Activated CD4-positive, alpha-beta T cell treated with anti-CD3 and anti-CD28 coated beads, Interleukin-2, amount 10 ng/mL, durations not matched to agents 7 days and 5 days (primary cell): ENCODE measurements at places on chromosomes 11 and 22. TPM values are rescaled to one million over a fixed set of nuclear protein-coding genes. Genes with fewer than 3 reads are reported as not detected.

The USH1C gene
- not detected for total RNA-seq

The MOGAT2 gene
- total RNA-seq = not detected

- H3K36me3 ChIP-seq = no peaks in the 10 kb centered on the region
- no peaks in the 10 kb centered on the region for H3K4me1 ChIP-seq
- no peak for DNase-seq
- H3K27me3 ChIP-seq = no peaks in the 10 kb centered on the region
- no peak overlapping the region for H3K27ac ChIP-seq
- no peak overlapping the region for H3K4me3 ChIP-seq
Measured at GRCh38 chr11:1220941-1221721, 1.7 kb upstream of the MUC5B start.

- H3K36me3 ChIP-seq = no peaks in the 10 kb centered on the region
- no peak for DNase-seq
- H3K27ac ChIP-seq = no peak overlapping the region
- peaks cover 3% of the 10 kb centered on the region for H3K27me3 ChIP-seq
- H3K4me3 ChIP-seq = no peak overlapping the region
- no peaks in the 10 kb centered on the region for H3K4me1 ChIP-seq
Measured at GRCh38 chr11:119983240-119983732, 154.6 kb downstream of the TRIM29 start.

The SLC22A6 gene
- not detected for total RNA-seq

DNA sequence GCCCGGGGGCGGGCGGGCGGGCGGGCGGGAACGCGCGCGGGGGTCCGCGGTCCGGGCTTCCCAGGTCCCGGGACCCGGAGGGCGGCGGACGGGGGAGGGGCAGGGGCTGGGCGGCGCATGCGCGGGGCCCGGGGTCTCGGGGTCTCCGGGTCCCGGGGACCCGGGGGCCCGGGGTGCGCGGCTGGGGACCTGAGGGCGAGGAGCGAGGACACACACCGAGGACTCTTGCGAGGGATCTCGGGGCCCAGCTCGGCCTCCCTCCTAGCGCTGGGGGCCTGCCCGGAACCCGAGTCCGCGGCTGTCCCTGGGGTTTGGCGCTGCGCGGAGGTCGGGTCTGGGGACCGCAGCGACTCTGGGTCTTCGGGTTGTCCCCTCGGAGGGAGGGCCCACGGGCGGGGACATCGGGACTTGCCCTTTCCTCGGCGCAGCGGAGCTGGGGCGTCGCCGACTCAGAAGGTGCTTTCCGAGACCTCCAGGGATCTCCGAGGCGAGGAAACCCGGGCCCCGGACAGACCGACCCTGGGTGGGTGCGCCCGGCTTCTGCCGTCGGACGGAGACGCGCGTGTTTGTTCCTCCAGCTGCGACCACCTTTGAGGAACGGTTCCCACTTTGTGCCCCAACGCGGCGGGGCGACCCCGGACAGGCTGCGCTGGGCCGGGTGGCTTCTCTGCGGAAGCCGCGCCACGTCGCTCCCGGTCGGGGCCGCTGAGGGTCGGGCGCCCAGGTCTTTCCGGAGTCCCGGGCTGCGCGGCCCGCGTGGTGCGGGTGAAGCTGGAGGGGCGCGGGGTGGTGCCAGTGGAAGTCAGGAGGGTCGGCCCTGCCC, 540 bp downstream of the PPARA start:
- peak; percentile 46 for DNase-seq
- H3K36me3 ChIP-seq = peaks cover 3% of the 10 kb centered on the region
- peak overlapping the region; percentile 76 for H3K27ac ChIP-seq
- H3K4me1 ChIP-seq = peaks cover 19% of the 10 kb centered on the region

GRCh38 chr22:45672564-45673481, 1.2 kb downstream of the ATXN10 start:
- peaks cover 8% of the 10 kb centered on the region for H3K36me3 ChIP-seq
- H3K4me1 ChIP-seq = peaks cover 36% of the 10 kb centered on the region
- H3K27me3 ChIP-seq = peaks cover 2% of the 10 kb centered on the region

The CLDN5 gene
- 0.40 TPM for total RNA-seq

The SLC25A1 gene
- total RNA-seq = 40.4 TPM

The LRP4 gene
- 0.02 TPM for total RNA-seq

GRCh38 chr11:124865902-124866851, 945 bp downstream of the ROBO3 start:
- H3K27ac ChIP-seq = peak overlapping the region; percentile 14
- H3K36me3 ChIP-seq = no peaks in the 10 kb centered on the region
- H3K4me1 ChIP-seq = peaks cover 18% of the 10 kb centered on the region
- DNase-seq = peak; percentile 46
- H3K27me3 ChIP-seq = peaks cover 93% of the 10 kb centered on the region
- H3K4me3 ChIP-seq = no peak overlapping the region

The PLXNB2 gene
- 10.7 TPM for total RNA-seq

DNA sequence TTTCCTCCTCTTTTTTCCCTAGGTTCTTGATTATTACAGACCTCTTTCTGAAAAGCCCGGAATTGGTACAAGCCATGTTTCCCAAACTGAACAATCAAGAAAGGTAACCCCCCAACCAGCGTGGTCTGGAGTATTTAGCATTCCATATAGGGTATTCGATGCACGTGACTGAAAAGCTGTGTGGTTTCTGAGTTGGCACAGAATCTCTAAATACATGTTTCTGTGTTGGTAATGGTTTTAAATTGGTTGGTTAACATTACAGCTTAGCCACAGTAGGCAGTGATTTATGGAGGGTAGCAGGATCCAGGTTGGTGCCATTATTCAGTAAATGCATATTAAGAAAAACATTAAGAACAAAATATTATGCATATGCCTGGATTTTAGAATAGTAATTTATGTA, 46.8 kb downstream of the ATXN10 start:
- peaks cover 4% of the 10 kb centered on the region for H3K4me1 ChIP-seq
- no peaks in the 10 kb centered on the region for H3K27me3 ChIP-seq
- no peak for DNase-seq
- peaks cover 26% of the 10 kb centered on the region for H3K36me3 ChIP-seq

GRCh38 chr11:22130462-22131053, 62.3 kb upstream of the ANO5 start:
- H3K36me3 ChIP-seq = no peaks in the 10 kb centered on the region
- DNase-seq = no peak
- H3K4me1 ChIP-seq = no peaks in the 10 kb centered on the region
- no peak overlapping the region for H3K4me3 ChIP-seq
- no peak overlapping the region for H3K27ac ChIP-seq
- H3K27me3 ChIP-seq = no peaks in the 10 kb centered on the region

- H3K4me1 ChIP-seq = peaks cover 30% of the 10 kb centered on the region
- H3K27me3 ChIP-seq = peaks cover 16% of the 10 kb centered on the region
- no peak overlapping the region for H3K27ac ChIP-seq
- no peak overlapping the region for H3K4me3 ChIP-seq
Measured at GRCh38 chr11:123104697-123105096, 42.8 kb upstream of the HSPA8 start.

The C11orf52 gene
- total RNA-seq = not detected

The OR5B12 gene
- not detected for total RNA-seq

- H3K4me3 ChIP-seq = no peak overlapping the region
- H3K27me3 ChIP-seq = no peaks in the 10 kb centered on the region
- DNase-seq = no peak
- peaks cover 3% of the 10 kb centered on the region for H3K36me3 ChIP-seq
- peaks cover 55% of the 10 kb centered on the region for H3K4me1 ChIP-seq
- peak overlapping the region; percentile 59 for H3K27ac ChIP-seq
Measured at GRCh38 chr11:69299023-69299461, 5.1 kb downstream of the MYEOV start.

DNA sequence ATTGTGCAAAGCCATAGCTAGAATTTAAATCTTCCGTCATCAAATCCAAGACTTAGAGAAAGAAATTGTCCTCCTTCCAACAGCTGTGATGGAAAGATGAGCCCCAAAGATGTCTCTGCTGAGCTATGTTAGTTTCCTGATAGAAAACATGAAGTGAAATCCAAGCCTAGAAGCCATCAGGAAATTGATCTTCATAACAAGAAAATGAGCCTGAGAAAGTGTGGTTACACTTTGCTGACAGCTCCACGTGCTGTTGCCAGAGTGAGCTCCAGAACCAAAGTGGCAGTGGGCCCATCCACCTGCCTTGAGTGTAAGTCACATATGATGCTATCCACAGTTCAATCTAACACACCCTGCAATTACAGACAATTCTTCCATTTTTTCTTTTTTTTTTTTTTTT, 58.0 kb upstream of the UBASH3B start:
- H3K27me3 ChIP-seq = peaks cover 19% of the 10 kb centered on the region
- no peaks in the 10 kb centered on the region for H3K36me3 ChIP-seq
- no peak for DNase-seq
- no peaks in the 10 kb centered on the region for H3K4me1 ChIP-seq
- H3K4me3 ChIP-seq = no peak overlapping the region
- H3K27ac ChIP-seq = no peak overlapping the region

DNA sequence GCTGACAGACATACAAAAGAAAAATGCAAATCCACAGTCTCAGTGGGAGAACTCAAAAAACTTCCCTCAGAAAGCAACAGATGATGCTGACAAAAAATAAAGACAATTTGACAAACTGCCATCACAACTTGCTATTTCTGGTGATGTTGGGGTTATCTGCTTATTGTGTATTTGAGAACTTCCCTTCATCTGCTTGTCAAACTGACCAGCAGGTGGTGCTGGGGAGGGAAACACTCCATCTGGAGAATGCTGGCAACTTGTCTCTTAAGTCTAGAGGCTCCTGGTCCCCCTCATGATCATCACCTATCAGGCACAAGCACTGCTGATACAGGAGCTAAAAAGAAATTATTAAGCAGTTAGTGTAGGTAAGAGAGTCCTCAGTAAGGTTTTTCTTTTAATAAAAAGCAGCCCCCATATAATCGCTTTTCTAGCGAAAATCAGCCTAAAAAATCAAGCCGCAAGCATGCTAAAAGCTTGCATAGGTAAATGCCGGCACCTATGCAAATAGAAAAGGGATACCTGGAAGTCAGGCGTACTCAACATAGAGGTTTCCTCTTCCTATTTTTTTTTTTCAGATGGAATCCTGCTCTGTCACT, 9.8 kb upstream of the FAM111B start:
- DNase-seq = peak; percentile 78
- H3K4me3 ChIP-seq = no peak overlapping the region
- no peak overlapping the region for H3K27ac ChIP-seq
- peaks cover 20% of the 10 kb centered on the region for H3K27me3 ChIP-seq
- peaks cover 17% of the 10 kb centered on the region for H3K4me1 ChIP-seq
